Kidney (tissue), 22 donors: ENCODE measurements at places on chromosomes 2 and 18. TPM values are rescaled to one million over a fixed set of nuclear protein-coding genes. Genes with fewer than 3 reads are reported as not detected.

GRCh38 chr2:158724803-158725381 lies 70.2 kb upstream of the DAPL1 start:
- no peak for DNase-seq

DNA sequence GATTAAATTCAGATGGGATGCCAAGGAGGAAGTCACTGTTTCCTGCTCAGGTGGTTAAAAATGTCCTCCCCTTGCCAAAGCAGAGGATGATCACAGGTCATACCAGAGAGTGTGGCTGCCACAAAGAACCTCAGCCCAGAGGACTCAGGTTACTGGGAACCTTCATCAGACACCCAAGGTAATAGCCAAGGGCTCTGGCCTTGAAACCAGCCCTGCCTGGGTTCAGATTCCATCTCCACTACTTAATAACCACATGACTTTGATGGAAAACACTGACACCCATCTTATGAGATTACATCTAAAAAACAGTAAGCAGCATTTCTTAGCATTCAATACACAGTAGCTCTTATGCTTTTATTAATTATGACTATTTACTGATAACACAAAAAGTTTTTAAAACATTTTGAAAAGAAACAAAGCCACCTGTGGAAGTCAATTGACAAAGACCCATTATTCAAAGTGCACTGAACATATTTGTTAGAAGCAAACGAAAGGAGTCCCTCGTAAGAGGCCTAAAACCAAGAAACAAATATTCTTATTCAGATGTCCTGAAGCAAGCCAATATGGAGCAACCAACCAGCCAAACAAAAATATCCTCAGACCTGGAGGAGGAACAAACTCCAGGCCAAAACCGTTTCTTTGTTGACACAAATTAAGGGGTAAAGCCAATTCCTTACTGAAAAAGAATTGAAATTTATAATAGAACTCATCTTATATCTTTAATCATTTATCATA lies 241.5 kb downstream of the RNF152 start:
- no peak for DNase-seq

DNA sequence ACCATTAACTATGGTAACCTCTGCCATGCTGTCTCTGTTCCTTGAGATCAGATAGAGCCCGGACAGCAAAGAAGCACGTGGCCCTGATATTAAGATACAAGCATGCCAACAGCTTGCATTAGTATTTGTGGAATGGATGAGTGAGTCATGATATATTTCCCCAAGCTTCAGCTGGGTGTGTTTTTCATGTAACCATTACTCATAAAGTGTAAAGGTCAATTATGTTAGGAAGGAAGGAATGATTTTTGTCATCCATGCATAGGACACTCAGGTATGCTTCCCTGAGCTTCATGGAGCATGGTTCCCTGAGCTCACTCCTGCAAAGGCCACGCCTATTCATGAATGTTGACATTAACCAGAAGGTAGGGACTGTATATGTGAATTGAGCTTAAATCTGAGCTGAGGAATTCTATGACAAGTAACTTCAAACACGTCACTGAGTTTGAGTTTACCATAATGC lies 74.6 kb downstream of the ARL4C start:
- DNase-seq = no peak

DNA sequence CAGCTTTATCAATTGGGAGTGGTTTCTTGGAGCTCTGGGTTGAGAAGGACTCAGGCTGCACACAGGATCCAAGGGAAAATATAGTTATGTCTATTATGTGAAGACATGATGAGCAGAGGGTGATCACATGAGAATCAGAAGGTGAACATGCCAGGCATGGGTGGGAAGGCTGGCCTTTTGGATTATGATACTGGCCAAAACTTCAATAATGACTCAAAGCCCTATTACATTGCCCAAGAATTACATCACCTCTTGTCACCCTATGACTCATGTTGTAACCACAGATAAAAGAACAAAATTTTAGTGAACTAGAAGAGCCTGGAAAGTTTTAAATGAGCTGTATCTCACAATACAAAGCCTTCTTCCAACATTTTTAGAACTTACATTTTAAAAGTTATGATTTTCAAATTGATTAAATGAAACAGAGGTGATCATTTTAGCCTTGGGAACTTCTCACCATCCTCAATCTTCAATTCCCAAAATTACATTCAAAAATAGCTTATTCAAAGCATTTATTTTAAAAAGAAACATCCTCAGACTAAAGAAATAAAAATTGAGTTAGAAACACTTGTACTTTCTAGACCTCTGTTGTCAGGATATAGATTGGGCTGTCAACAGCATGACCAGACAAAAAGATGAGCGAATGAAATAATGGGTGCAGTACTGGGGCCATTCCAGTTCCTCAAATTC lies 428.3 kb downstream of the MBD2 start:
- DNase-seq = no peak

VWA3B gene
- not detected for polyA plus RNA-seq

MC5R gene
- polyA plus RNA-seq = not detected

CIDEA gene
- polyA plus RNA-seq = not detected

FLACC1 gene
- not detected for polyA plus RNA-seq

STK11IP gene
- 12.5 TPM for polyA plus RNA-seq

DLGAP1 gene
- polyA plus RNA-seq = 1.2 TPM

GPBAR1 gene
- 6.0 TPM for polyA plus RNA-seq

DCDC2C gene
- polyA plus RNA-seq = not detected

PRSS56 gene
- not detected for polyA plus RNA-seq
